Activated CD8-positive, alpha-beta memory T cell treated with anti-CD3 and anti-CD28 coated beads for 4 hours (primary cell): ENCODE measurements at places on chromosomes 3 and 15.
A peak's percentile ranks its signal among the peaks of the same experiment; 100 is the strongest.

GRCh38 chr3:98500019-98500418 is 2.5 kb downstream of the OR5K2 start:
- DNase-seq = no peak

DNA sequence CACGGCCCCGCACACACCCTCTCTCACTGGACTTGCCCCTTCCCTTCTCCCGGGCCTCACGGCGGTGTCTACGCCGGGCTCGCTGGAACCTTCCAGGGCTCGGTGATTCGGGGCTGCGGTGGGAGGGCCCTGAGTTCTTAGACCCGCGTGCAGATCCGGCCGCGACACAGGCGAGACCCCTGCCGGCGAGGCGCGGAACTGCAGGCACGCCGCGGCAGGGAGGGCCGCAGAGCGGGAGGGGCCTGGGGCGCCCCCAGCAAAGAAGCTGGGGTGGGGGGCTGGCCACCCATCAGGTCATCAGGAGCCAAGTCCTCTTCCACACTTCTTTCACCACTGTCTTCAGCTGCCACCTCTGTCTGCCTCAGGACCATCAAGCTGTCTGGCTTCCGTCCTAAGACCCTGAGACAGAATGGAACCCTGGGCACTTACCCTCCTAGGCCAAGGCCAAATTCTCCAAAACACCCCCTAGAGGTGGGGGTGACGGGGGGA is 164.5 kb downstream of the XXYLT1 start:
- peak; percentile 38 for DNase-seq

DNA sequence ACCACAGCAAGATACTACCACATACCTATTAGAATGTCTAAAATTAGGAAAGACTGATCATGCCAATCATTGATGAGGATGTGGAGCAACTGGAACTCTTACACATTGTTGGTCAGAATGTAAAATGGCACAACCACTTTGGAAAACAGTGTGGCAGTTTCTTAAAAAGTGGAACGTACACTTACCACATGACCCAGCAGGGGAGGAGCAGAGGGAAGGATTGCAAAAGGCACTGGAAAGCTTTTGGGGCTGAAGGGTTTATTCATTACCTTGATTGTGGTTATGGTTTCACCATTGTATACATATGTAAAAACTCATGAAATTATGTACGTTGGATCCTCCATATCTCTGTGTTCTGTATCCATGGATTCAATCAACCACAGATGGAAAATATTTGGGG is 3.3 kb upstream of the EHD4 start:
- DNase-seq = no peak

DNA sequence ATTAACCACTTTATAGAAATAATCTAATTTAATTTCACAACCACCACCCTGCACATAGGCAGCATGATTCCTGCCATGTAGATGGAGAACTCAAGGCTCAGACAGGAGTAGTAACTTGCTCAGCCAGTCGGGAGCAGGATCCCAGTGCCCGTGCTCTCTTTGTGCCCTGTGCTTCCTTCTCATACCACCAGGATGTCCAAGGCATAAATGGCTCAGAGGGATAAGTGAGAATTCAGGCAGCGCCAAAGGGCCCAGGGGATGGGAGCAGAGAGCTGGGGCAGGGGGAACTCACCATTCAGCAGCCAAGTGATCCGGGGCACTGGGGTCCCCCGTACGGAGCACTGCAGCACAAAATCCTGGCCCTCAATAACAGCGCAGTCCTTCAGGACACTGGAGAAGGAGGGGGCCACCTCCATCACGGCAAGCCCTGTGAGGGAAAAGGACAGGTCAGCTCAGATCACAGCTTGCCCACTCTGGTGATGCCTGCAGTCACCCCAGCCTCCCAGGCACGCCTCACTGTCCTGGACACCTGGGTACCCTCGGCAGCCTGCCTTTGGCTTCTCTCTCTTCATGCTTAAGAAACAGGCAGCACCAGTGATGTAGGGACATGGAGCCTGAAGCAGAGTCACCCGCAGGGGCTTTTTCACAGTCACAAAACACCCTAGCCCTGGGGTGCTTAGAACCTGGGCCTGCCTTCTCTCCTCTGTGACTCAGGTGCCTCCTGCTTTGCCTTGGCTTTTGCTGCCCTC is 141.0 kb upstream of the HACD2 start:
- DNase-seq = no peak

DNA sequence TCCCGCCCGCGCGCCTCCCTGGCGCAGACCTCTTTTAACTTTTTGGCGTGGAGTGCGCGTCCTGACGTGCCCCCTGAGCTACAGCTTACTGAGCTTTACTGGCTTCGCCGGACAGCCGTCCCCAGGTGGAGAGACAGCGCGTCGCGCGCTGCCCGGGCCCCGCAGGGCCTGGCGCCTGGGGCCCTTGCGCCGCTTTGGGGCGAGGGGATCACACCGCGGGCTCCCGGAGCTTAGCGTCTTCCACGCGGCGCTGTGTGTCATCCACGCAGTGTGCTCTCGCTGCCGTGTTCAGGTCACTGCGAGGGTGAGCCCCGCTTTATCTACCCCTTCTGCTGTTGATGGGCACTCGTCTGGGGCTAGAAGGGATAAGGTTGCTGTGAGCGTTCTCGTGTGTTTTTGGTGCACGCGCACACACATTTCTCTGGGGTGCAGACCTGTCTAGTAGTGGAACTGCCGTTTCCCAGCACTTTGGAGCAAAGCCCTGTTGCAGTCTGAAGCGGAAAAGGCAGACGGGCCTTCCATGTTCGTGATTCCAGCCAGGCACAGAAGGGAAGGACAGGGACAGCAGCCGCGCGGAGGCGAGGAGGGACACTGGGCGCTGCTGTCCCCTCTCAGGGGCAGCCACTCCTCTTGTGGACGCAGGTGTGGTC is 33.1 kb upstream of the ALDH1L1 start:
- no peak for DNase-seq

- no peak for DNase-seq
These were observed 36.1 kb downstream of the LSM3 start for GRCh38 chr3:14214764-14215163.

GRCh38 chr3:49513494-49514124 is 40.7 kb upstream of the BSN start:
- no peak for DNase-seq

DNA sequence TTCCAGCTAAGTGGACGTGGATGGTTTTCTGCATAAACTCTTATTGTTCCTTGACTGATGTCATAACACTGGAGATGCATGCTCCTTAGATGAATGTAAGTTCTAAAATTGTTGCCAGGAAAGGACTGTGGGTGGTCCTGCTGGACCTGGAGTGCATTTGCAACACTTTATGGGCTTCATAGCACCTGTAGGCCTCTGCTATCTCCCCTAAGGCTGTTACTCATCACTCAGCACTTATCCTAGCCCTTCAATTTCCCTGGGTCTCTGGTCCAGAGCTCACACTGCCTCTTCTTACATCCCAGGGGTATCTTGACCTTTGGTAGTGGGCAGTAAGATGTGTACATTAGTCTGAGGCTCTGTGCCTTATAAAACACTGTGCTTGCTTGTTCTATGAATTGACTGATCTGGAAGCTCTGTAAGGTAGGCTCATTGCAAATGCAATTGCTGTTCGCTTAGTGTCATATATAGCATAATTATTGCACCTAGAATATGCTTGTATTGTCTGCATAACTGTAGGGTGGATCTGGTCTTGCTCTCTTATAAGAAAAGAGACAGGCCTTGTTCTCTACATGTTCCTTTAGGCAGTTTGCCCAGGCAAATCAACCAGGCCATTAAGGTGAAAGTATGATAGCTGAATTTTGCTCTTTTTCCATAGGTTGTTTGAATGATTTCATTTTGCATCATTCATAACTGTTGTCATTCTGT is 35.8 kb downstream of the SLCO3A1 start:
- DNase-seq = no peak

- DNase-seq = no peak
These were observed 310.7 kb downstream of the RBMS3 start for GRCh38 chr3:29591579-29591978.

GRCh38 chr3:181773921-181774320 is 62.2 kb downstream of the SOX2 start:
- DNase-seq = no peak
